ENCODE measurements at places on chromosomes 7 and 10.

DNA sequence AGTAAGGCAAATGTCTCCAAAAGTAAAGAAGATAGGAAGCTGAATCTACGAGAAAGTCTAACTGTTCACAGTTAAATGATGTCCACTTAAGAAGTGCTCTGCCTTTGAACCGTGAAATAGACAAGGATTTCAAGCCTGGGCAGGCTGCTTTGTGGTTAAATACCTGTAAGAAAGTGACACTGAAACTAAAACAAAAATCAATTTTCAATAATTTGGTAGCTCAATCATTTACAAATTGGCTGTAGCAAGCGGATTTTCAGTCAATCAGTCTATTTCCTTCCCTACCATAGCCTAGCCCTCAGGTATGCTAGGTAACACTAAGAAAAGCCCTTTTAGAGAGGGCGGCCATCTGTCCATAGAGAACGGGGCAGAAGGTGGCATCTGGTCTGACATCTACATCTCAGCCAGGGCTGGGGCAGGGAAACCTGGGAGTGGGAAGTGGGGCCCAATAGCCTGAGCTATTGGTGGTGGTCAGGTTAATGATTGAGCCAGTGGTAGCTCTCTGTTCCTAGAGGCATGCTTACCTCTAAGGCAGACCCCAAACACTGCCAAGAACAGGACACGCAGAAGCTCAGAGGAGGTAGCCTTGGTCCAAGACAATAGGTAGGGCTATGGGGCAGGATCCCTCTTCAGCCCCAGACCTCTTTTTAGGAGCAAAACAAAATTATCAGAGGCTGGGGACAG, 223.2 kb downstream of the CCSER2 start:
- H3K4me3 ChIP-seq = no peak overlapping the region
- no peaks in the 10 kb centered on the region for H3K4me1 ChIP-seq
- H3K27ac ChIP-seq = no peak overlapping the region

DNA sequence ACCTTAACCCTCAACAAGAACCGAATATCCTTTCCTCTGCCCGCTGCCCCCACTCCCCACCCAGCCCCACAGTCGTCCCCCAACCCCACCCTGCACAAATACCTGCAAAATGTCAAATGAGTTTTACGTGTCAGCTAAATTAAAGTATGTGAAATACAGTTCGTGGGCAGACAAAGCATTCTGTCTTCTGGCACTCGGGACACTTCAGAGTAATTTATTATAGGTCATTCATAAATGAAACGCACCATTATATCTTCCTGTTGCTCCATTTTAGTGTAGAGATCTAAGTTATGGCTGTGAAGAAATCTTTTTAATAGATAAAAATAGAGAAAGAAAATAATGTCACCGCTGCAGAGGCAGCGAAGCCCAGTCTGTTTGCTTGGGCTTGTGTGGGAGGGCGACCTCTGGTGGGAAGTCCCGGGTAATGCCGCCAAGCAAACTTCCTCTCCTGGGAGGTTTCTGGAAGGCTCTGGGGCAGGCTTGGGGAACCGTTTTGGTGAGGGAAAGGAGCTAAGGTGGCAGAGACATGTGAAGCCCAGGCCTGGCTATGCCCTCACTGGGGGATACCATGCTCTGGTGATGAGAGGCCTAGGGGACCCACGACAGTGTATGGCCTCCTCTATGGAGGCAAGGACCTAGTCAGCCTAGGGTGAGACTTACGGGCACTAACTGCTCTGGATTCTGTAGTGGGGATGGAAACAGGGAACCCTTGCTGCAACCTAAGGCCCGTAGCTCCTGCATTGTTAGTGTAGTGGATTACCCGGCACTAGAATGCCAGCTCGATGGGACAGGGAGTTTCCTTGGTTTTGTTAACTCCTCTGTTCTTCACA, 604.9 kb downstream of the LRMDA start:
- no peak overlapping the region for H3K4me3 ChIP-seq
- no peaks in the 10 kb centered on the region for H3K27me3 ChIP-seq
- H3K27ac ChIP-seq = peak overlapping the region; percentile 74
- no peaks in the 10 kb centered on the region for H3K36me3 ChIP-seq
- peak; percentile 89 for DNase-seq

GRCh38 chr7:5360451-5360850, 63.2 kb downstream of the TNRC18 start:
- no peak overlapping the region for H3K4me3 ChIP-seq
- DNase-seq = no peak
- no peaks in the 10 kb centered on the region for H3K27me3 ChIP-seq
- no peaks in the 10 kb centered on the region for H3K36me3 ChIP-seq

- H3K27ac ChIP-seq = no peak overlapping the region
- H3K4me1 ChIP-seq = no peaks in the 10 kb centered on the region
- H3K4me3 ChIP-seq = no peak overlapping the region
- DNase-seq = no peak
- H3K36me3 ChIP-seq = no peaks in the 10 kb centered on the region
Observed at GRCh38 chr7:114647518-114647917, 232.9 kb downstream of the FOXP2 start.

DNA sequence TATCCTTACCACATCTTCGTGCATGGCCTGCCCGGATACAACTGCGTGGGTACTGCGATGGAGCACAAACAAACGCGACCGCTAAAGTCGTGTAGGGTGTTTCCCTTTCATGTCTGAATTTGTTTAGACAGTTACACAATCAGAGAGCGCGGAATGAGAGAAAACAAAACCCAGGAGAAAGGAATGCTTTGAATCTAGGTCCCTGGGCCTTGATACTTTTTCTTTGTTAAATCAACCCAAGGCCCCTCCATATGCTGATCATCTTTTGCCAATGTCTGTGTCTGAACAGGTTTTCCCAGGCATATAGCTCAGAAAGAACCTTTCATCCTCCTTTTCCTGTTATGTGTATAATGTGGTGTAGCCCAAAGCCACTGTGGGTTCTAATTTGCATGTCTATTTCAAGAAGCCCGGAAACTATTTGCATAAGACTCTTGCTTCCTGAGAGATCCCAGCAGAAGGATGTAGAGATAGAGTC, 145.8 kb downstream of the FRMD4A start:
- DNase-seq = no peak
- H3K4me3 ChIP-seq = no peak overlapping the region
- H3K36me3 ChIP-seq = no peaks in the 10 kb centered on the region
- no peaks in the 10 kb centered on the region for H3K4me1 ChIP-seq

DNA sequence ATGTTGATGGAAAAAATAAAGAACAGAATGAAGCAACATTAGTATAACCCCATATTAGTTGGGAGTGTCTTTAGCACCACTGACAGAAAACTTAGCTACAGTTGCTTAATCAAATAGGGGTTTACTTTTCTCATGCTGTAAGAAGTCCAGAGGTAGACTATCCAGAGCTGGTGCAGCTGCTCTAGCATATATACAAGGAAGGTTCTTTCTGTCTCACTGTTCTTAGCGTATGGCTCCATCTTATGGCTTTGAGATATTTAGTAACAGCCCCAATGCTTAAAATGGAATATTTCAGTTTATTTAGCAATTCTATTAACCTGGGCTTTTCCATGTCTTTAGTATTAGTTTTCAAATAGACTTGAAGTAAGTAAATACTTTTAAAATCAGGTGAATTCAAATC, 15.2 kb upstream of the WNT2 start:
- no peak overlapping the region for H3K27ac ChIP-seq
- H3K4me3 ChIP-seq = no peak overlapping the region
- DNase-seq = no peak
- no peaks in the 10 kb centered on the region for H3K4me1 ChIP-seq

DNA sequence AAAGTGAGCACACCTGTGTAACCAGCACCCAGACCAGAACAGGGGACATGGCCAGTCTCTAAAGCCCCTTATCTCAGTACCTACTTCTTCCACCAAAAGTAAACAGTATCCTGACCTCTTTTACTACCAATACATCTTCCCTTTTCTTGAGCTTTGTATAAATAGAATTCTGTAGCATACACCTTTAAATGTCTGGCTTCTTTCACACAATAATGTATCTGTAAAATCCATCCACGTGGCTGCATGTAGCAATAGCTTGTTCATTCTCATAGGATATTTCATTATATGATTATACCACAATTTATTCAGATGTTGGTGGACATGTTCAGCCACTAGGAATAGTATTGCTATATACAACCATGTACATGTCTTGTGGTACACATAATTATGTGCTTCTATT, 40.6 kb downstream of the BTBD16 start:
- no peak overlapping the region for H3K4me3 ChIP-seq
- no peak for DNase-seq
- no peaks in the 10 kb centered on the region for H3K27me3 ChIP-seq
- no peak overlapping the region for H3K27ac ChIP-seq

- no peaks in the 10 kb centered on the region for H3K36me3 ChIP-seq
- no peaks in the 10 kb centered on the region for H3K27me3 ChIP-seq
- no peaks in the 10 kb centered on the region for H3K4me1 ChIP-seq
- H3K4me3 ChIP-seq = no peak overlapping the region
- DNase-seq = no peak
Observed at GRCh38 chr7:86991093-86991769, 68.2 kb downstream of the ELAPOR2 start.

- H3K36me3 ChIP-seq = no peaks in the 10 kb centered on the region
- H3K4me3 ChIP-seq = no peak overlapping the region
- DNase-seq = no peak
- no peaks in the 10 kb centered on the region for H3K4me1 ChIP-seq
Observed at GRCh38 chr7:34491899-34492298, 166.1 kb upstream of the NPSR1 start.

DNA sequence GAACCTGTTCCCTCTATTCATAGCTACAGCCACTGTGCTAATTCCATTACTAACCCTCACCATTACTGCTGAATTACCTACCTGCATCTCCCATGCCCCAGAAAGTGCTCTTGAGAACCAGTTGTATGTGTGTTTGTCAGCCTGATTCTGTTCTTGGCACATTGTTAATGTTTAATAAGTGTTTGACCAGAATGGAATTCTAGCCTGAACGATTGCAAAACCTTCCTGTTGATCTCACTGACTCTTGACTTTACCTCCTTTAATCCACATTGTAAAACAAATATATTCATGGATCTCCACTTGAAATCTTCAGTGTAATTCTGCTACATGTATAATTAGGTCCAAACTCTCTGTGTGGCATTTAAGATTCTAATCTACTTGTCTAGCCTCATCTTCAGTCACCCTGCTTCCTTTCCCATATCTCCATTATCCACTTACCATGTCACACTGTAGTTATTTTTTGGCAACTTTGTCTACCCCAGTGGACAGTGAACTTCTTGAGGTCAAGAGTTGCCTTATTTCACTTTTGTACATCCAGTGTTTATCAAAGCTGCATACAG, 4.9 kb downstream of the ZNF277 start:
- no peak for DNase-seq
- no peaks in the 10 kb centered on the region for H3K36me3 ChIP-seq
- H3K4me3 ChIP-seq = no peak overlapping the region
- H3K27me3 ChIP-seq = no peaks in the 10 kb centered on the region

DNA sequence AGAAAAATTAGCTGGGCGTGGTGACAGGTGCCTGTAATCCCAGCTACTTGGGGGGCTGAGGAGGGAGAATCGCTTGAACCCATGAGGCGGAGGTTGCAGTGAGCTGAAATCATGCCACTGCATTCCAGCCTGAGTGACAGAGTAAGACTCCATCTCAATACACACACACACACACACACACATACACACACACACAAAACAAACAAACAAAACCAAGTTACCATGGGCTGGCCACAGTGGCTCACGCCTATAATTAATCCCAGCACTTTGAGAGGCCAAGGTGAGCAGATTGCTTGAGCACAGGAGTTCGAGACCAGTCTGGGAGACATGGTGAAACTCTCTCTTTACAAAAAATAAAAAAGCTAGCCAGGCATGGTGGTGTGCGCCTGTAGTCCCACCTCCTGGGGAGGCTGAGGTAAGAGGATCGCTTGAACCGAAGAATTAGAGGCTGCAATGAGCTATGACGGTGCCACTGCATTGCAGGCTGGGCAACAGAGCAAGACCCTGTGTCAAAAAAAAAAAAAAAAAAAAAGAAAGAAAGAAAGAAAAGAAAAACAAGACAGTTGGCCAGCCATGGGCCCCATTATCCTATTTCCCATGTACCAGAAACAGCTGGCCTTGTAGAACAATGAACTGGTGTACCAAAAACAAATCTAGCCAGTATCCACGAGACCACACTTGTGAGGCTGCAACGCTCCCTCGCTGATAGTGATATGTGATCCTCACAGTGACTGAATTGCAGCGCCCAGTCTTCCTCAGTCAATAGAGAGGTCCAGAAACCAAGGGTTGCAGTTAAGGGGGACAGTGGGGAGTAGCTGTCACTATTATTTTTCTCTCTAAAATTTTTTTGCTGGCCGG, 6.6 kb upstream of the AGFG2 start:
- no peaks in the 10 kb centered on the region for H3K4me1 ChIP-seq
- no peaks in the 10 kb centered on the region for H3K27me3 ChIP-seq
- H3K27ac ChIP-seq = no peak overlapping the region
- H3K36me3 ChIP-seq = no peaks in the 10 kb centered on the region
- DNase-seq = no peak
- no peak overlapping the region for H3K4me3 ChIP-seq

- no peak overlapping the region for H3K27ac ChIP-seq
- no peak overlapping the region for H3K4me3 ChIP-seq
- H3K36me3 ChIP-seq = no peaks in the 10 kb centered on the region
- no peaks in the 10 kb centered on the region for H3K4me1 ChIP-seq
Observed at GRCh38 chr7:88545663-88546062, 213.8 kb upstream of the ZNF804B start.

DNA sequence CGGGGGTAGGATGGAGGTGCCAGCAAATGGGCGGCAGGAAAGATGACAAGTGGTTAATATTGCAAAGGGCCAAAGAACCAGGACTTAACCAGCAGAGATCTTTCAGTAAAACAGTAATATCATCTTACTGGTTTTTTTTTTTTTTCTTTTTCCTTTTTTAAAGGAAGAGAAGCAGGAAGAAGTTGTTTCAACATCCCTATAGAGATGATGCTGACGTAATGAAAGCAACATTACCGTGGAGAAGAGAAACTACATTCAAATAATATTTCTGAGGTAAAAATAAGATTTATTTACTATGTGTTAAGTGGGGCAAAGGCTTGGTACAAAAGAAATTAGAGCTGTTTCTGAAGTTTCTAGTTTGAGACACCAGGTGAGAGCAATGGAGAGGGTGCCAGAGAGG, 11.0 kb downstream of the MINDY3 start:
- no peak overlapping the region for H3K4me3 ChIP-seq
- H3K4me1 ChIP-seq = no peaks in the 10 kb centered on the region
- H3K36me3 ChIP-seq = no peaks in the 10 kb centered on the region
- no peak overlapping the region for H3K27ac ChIP-seq

- peak; percentile 45 for DNase-seq
- peak overlapping the region; percentile 86 for H3K27ac ChIP-seq
- H3K36me3 ChIP-seq = no peaks in the 10 kb centered on the region
- no peak overlapping the region for H3K4me3 ChIP-seq
Observed at GRCh38 chr10:91587710-91588638, 44.9 kb downstream of the PPP1R3C start.

GRCh38 chr10:28906934-28907333, 229.6 kb downstream of the BAMBI start:
- H3K36me3 ChIP-seq = no peaks in the 10 kb centered on the region
- H3K27ac ChIP-seq = no peak overlapping the region
- no peaks in the 10 kb centered on the region for H3K4me1 ChIP-seq
- DNase-seq = no peak
- H3K4me3 ChIP-seq = no peak overlapping the region

- peak within 1 kb of the TSS; percentile 65 for H3K27ac ChIP-seq
- no peaks in the 10 kb centered on the region for H3K36me3 ChIP-seq
- H3K4me3 ChIP-seq = peak within 1 kb of the TSS; percentile 69
- DNase-seq = peak; percentile 74
Observed at GRCh38 chr7:73308665-73309214, at the start of gene NSUN5. Gene NSUN5, minus strand, starts transcription at chr7:73308826. Its CDS starts 36 bp downstream, at chr7:73308790.
